ENCODE measurements at places on chromosomes 1 and 21. TPM values are rescaled to one million over a fixed set of nuclear protein-coding genes. Genes with fewer than 3 reads are reported as not detected.

Gene RAB4A
- total RNA-seq, result 35.8 TPM

Gene C1orf232
- not detected for total RNA-seq

Gene AZIN2
- total RNA-seq, result 5.2 TPM

Gene GNPAT
- total RNA-seq, result 53.1 TPM

Gene RPS6KA1
- 7.9 TPM for total RNA-seq

Gene SH2D2A
- total RNA-seq, result 0.34 TPM

Gene FUCA1
- 5.4 TPM for total RNA-seq

Gene ECM1
- total RNA-seq, result 44.6 TPM
